ENCODE measurements at places on chromosomes 16 and 17.

DNA sequence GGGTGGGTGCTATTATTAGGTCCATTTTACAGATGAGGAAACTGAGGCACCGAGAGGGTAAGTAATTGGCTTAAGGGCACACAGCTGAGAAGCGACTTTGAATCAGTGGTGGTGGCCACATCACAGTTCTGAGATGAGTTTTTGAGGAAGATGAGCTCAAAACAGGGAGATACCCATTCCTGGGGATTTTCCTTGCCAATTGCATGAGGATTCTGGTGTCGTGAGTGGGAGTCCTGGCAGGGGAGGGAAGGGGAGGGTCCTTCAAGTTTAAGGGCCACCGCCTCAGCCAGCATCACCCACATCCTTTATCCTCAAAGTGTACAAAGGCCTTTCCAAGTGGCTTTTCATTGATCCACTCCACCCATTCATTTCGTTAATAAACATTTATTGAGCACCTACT is 45.3 kb downstream of the IL21R start:
- no peak for DNase-seq

- DNase-seq, result no peak
These were observed 55.0 kb upstream of the RPL38 start for GRCh38 chr17:74148446-74148845.

GRCh38 chr17:63066158-63066813 is 100.3 kb downstream of the TANC2 start:
- DNase-seq, result no peak

- no peak for DNase-seq
These were observed 584.7 kb downstream of the WWOX start for GRCh38 chr16:78684030-78684611.

DNA sequence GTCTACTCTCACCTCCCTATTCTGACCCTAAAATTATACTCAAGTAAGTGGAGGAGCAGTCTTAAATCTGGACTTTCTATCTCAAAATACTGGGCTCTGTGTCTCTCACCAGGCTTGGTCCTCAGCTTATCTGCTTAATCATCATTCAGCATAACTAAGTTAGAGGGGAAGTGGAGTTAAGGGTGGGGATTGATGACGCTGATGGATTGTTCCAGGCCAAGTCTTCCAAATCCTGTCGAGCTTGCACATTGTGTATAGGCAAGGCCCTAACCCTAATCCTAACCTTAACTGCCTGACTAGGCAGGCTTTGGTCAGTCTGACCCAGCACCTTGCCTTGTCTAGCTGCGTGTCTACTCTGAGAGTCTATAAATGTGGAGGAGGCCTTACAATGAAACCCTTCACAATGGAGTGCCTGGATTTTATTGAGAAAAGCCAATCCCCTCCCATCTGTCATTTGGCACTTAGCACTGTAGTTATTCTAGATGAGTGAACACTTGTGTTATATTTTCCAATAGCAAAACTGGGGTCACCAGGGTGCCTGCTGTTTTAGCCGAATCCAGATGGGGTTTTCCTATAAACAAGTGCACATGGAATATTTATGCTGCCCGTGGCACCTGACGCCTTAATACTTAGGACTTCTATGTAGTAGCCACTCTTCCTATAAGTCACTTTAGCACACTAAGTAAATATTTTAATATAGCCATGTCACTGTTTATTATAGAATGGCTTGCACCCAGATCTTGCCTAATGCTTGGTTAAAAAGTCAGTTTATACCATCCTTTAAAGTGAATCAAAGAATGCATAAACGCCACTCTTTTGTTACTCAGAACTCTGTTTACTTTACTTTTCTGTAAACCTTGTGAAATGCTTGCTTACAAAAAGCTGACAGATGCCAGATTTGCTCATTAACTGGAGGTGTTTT is 193.2 kb upstream of the MYOCD start:
- peak; percentile 13 for DNase-seq

DNA sequence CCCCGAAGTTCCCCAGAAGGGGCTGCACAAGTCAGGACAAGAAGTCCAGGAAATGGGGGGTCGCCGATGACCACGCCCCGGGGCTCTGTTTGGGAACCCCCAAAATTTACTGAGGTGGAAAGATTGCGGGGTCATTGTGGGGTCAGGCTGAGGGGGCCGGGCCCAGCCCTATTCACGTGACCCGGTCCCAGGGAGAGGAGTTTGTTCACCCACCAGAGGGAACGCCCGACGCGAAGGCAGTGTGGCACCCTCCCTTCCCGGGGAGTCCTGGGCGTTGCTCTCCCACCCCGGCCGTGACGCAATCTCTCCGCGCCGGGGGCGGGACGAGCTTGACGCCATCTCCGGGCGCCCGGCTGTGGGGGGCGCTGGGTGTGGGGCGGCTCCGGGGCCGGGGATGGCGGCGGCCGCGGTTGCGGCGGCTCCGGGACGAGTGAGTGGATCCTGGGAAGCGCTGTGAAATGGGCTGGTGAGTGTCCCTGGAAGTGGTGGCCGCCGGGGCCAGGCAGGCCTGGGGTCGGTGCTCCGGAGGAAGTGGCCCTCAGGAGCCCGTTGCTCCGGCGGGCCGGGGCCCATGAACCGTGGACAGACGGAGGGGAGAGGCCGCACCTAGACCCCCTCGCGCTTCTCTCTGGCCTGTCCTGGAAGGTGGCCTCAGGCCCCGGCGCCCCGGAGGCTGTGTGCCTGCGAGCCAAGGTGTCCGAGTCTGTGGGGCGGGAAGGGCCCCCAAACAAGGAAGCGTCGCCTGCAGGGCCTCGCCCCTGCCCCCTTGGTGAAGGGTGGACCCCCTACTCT is at the start of gene ATXN1L:
Gene ATXN1L, plus strand, starts transcription at position 338 of the 792 bp plus-strand sequence. CDS start 3,765 bp downstream, outside the sequence.
- DNase-seq, result peak; percentile 79
